ENCODE measurements at places on chromosomes 11 and 22. TPM values are rescaled to one million over a fixed set of nuclear protein-coding genes. Genes with fewer than 3 reads are reported as not detected.
A peak's percentile ranks its signal among the peaks of the same experiment; 100 is the strongest.

The MFNG gene
- 22.8 TPM for total RNA-seq

The ANO1 gene
- total RNA-seq, result 136 TPM

The OR2AT4 gene
- not detected for total RNA-seq

The KRTAP5-10 gene
- not detected for total RNA-seq

The CHST1 gene
- total RNA-seq, result 11.0 TPM

The PPP1R14B gene
- total RNA-seq, result 110 TPM

The CRYBB2 gene
- total RNA-seq, result 0.45 TPM

The CRY2 gene
- total RNA-seq, result 54.1 TPM

The POU2F3 gene
- total RNA-seq, result not detected

GRCh38 chr11:22479208-22479607 is 141.0 kb downstream of the SLC17A6 start:
- no peak for DNase-seq

DNA sequence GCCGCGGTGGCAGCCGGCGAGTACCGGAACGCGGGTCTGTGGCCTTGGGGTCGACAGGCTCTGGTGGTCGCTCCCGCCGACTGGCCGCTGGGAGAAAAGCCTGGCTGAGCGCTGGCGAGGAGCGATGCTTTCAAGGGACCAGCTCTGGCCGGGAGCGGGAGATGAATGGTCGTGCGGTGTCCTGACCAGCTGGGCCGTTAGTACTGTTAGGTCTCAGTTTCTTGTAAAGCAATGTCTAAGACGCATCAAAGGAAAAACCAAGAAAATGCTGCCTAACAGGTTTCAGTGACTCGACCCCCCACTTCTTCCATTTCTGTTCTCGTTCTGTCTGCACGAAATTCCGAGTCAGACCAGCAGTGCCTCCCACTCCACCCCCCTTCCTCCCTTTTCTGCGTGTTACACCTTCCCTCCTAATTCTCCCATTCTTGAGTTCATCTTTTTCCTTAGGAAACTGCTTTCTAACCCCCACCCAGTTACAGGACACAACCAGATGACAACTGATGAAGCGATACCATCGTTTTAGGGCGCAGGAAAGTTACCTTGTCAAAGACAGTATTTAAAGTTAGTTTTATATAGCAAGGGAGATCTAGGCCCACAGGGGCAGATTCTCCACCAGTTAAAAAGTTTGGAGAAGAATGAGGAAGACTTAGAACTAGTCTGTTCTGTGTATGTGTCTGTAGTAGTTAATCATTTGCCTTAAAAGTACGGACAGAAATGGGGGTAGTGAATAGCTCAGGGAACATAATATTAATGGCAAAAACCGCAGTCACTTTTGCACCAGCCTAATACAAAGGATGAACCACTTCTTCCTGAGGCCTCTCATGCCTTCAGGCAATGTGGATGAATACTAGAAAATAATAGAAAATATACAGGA is 1.0 kb downstream of the CUL5 start:
- DNase-seq, result no peak

- DNase-seq, result no peak
Measured at GRCh38 chr22:25156736-25157135, 42.9 kb upstream of the CRYBB3 start.

DNA sequence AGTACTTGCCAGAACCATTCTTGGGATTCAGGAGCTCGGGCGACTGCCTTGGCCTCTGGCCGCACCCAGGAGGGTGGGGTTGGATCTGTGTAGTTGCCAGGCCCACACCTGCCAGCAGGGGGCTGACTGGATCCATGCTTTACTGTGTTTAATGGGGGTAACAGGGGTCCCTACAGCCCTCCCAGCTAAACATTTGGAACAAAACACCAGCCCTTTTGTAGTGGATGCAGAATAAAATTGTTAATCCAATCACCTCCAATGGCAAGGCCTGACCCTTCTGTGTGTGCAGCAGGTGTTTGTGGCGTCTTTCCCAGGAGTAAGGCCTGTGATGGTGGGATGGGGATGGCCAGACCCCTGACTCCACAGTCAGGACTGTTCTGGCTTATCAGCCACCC is 22.5 kb downstream of the SUN2 start:
- peak; percentile 82 for DNase-seq

DNA sequence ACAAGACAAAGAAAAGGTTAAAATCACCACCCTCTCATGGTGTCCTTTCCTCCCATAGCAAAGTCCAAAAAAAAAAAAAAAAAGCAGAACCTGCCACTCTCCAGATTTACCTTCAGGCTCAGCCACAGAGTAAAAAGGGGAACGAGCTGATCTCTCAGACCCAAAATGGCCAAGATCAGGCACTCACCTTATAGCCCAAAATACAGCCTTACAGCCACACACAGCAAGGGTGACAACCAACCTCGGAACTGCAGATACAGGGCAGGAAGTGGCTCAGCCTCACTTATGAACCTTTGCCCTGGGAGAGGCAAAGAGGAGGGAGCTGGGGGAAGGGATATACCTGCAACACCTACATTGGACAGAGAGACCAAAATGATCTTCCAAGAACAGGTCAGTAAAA is 4.5 kb downstream of the FHIP1B start:
- no peak for DNase-seq

GRCh38 chr11:86978247-86978646 is 23.1 kb upstream of the FZD4 start:
- no peak for DNase-seq

GRCh38 chr11:99693941-99694492 is 673.3 kb downstream of the CNTN5 start:
- no peak for DNase-seq

DNA sequence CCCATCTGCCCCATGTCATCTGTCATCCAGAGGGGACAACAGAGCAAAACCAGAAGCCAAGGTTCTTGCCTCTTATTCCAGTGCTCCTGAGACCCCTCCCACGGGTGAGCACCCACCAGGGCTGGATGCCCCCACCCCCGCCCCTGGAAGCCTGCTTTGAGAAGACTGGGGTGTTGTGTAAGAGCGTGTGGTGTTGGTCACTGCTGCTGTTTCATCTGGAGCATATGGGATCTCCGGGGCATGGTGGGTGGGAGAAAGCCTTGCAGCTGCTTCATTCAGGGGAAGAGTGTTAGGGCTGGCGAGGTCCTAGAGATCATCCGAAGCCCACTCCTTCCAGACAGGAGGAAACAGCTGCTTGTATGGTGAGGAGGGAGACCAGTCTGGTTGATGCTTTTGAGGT is 54.1 kb downstream of the CHRDL2 start:
- no peak for DNase-seq

GRCh38 chr22:30718491-30718890 is 23.8 kb downstream of the OSBP2 start:
- no peak for DNase-seq

DNA sequence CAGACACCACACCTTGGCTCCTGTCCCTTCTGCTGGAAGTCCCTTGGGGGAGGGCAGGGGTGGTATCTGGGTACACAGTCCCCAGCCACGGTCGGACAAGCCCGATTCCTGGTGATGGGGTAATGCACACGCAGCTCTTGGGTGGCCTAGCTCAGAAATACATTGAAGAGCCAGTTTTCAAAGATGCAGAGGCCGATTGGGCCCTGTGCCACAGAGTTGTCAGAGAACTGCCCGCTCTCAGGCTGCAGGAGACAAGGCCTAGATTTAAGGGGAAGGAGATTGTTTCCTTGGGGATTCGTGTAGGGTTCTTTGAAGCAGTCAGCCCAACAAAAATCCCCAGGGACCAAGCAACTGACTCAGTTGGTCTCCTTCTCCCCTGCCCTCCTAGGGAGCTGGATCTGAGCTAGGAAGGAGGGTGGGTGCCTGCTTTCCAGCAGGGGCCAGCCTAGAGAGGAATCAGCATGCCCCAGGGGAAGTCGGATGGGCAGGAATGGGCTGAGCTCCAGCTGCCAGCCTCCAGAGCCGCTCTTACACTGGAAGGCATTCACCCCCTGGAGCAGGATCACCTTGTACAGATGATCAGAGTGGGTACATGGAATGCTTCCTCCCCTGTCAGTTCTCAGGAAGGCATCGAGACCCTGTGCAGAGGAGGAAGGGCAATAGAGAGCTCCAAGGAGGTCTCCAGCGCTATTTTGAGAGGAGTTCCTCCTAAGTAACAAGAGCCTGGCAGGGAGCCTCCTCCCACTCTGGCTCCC is 3.3 kb upstream of the SCN4B start:
- DNase-seq, result no peak

DNA sequence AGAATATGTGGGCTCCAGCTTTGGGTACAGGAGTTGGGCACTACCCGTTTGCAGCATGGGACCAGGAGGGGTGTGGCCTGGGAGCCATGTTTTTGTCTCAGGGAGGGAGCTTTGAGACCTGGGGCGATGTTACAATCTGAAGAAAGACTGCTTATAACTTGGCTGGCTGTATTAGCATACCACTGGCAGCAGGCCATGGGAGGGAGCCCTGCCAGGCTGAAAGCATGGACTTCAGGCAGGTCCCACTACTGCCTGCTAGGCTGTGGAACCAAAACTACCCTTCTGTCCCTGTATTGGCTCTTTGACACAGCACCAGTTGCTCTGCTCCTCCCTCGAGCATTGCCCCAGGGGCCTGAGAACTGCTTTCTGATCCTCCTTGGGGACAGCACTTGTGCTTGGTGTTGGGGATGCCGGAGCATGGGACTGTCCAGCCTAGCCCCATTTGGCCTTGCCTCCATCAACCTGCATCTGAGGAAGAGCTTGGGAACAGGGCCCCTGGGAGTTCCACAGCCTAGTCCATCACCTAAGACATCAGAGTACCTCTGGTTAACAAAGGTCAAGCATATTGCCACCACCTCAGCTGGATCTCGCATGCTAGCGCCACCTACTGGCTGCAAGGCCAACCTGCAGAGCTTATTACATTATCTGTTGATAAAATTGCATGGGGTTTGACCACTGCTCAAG is 217.4 kb downstream of the SBF2 start:
- DNase-seq, result peak; percentile 88

GRCh38 chr11:39345834-39346442 is 2113.5 kb downstream of the LRRC4C start:
- DNase-seq, result no peak

DNA sequence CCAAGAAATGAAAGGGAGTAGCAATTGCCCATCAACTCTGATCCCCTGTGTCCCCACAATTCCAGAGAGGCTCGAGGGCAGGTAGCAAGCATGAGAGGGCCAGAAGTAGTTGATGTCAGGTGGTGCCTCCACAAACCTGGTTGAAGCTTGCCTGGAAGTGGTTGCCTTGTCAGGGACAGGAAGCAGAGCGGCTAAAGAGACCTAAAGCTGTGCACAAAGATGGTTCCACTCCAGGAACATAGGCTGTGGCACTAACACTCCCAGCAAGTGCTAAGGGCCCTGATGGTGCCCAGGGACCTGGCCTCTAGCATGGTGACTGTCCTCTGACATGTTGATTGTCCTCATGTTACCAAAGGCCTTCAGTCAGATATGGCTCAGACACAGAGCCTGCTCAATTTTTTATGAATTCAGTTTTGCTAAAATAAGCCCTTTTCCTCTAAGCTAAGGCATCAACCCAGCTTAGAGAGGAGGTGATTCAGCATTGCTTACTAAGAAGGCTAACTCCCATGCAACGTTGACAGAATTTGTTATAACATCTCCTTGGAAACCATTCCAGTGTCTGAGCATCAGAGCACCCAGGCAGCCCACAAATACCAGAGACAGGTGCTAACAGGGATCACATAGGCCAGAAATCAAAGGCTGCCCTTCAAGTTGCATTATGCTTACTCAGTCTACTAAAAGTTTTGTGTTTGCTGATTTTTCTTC is 196.3 kb upstream of the ARHGAP20 start:
- no peak for DNase-seq

DNA sequence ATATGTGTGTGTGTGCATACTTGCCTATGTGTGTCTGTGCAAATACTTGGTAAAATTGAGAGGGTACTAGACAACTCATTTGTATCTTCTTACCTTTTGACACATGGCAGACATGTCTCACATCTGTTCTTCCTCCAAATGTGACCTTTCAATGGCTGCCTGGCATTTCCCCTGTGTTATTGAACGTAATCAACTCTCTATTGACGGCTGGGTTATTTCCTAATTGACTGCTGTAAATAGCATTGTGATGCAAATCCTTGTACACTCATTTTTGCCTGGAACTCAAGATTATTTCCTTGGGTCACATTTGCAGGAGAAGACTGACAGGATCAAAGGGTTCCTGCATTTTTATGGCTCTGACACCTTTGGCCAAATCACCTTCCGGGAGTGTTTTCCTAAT is 37.4 kb downstream of the KCNQ1 start:
- no peak for DNase-seq

DNA sequence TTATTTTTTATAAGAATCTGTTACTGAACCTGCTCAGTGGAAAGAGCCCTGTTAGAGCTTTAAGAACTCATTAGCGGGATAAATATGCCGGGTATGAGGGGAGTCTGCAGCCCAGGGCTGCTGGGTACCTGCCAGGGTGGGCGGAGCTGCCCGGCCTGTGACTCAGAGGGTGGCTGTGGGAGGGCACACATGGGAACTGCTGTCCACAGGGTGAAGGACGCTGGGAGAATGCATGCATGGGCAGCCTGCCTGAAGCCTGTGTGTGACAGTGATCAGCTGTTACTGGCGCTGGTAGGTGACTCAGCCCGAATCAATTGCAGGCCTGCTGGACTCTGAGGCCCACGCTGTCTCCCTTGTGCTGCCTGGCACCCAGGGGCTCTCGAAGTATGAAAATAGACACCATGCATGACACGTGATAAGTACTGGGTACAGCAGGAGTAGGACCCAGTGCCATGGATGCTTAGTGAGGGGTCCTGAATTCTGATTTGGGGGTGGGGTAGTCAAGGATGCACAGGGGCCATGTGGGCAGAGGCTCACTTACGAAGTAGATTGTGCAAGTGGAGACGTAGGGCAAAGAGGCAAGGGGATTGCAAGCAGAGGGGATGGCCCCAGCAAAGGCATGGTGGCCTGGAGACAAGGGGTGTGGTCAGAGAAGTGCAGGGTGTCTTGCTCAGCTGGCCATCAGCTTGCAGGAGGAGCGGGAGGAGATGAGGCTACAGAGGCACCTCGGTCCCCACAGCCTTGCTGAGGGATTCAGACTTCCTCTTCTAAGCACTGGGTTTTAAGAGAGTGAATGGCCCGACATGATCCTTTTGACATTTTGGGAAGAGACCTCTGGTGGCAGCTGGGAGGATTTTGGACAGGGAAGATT is 36.5 kb downstream of the GRIK4 start:
- peak; percentile 94 for DNase-seq

DNA sequence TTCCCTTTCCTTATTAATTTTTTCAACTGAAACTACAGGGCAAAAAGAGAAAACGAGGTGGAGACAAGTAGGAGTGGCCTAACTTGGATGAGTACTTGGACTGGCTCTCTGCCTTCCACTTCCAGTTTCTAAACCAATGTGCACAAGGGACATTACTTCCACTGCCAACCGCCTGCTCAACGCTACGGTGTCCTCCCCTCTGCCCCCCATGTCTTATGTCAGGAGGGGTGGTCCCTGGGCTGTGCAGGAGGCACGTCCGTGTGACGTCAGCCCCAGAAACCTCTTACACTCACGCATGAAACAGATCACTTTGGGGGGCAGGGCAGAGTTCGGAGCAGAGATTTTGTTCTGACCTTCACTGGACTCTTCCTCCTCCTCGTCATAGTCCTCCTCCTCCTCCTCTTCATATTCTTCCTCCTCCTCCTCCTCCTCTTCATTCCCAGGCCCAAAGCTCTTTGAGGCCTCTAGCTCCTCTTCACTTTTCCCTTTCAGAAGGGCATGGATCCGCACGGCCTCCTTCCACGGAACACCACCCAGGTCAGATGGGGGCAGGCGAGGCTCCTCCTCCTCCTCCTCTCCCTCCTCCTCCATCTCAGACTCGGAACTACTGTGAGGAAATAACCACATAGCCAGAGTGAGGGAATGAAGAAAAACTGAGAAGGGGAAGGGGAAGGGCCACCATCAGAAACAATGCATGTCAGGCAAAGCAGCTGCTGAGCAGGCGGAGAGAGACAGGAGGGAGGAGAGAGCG is 57.4 kb upstream of the BID start:
- no peak for DNase-seq
